Lower lobe of right lung (tissue), 2 donors: ENCODE measurements at places on chromosomes 1 and 21. TPM values are rescaled to one million over a fixed set of nuclear protein-coding genes. Genes with fewer than 3 reads are reported as not detected.

The FCRL6 gene
- 2.3 TPM for total RNA-seq

The MROH7 gene
- 2.1 TPM for total RNA-seq

The OR14K1 gene
- not detected for total RNA-seq

The THAP3 gene
- total RNA-seq: 15.7 TPM

The FAM177B gene
- 0.56 TPM for total RNA-seq

The HUNK gene
- 1.9 TPM for total RNA-seq

The TGFB2 gene
- 10.2 TPM for total RNA-seq

The PGLYRP3 gene
- total RNA-seq: not detected

The OLFML2B gene
- 19.1 TPM for total RNA-seq
